Effector memory CD4-positive, alpha-beta T cell (primary cell): ENCODE measurements at places on chromosomes 2 and 18.

DNA sequence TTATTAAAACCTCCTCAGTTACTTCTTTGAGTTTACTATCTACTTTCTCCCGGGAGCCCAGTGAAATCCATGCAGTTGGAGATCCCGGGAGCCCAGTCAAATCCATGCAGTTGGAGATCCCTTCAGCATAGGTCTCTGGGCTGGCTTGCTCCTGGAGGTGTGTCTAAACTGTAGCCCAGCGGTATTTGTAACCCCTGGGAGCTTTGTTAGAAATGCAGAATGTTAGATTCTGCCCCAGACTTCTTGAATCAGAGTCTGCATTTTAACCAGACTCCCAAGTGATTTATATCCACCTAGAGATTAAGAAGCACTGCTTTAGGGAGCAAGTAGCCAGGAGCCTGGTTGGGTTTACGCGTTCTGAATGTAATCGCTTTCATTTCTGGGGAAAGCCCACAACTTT lies 54.5 kb downstream of the ARHGAP28 start:
- no peak overlapping the region for H3K4me3 ChIP-seq
- H3K36me3 ChIP-seq = no peaks in the 10 kb centered on the region
- H3K27ac ChIP-seq = no peak overlapping the region

- peak overlapping the region; percentile 70 for H3K27ac ChIP-seq
- H3K27me3 ChIP-seq = no peaks in the 10 kb centered on the region
- no peak for DNase-seq
- H3K4me1 ChIP-seq = peaks cover 11% of the 10 kb centered on the region
- no peaks in the 10 kb centered on the region for H3K36me3 ChIP-seq
Observed at GRCh38 chr2:157468931-157469708, 25.2 kb upstream of the CYTIP start.

- no peak overlapping the region for H3K27ac ChIP-seq
- no peaks in the 10 kb centered on the region for H3K36me3 ChIP-seq
- H3K4me1 ChIP-seq = no peaks in the 10 kb centered on the region
- no peak for DNase-seq
- no peak overlapping the region for H3K4me3 ChIP-seq
- no peaks in the 10 kb centered on the region for H3K27me3 ChIP-seq
Observed at GRCh38 chr2:86821306-86821705, 30.6 kb upstream of the CD8A start.

- no peak for DNase-seq
- H3K4me3 ChIP-seq = no peak overlapping the region
- H3K4me1 ChIP-seq = no peaks in the 10 kb centered on the region
- no peaks in the 10 kb centered on the region for H3K36me3 ChIP-seq
- no peak overlapping the region for H3K27ac ChIP-seq
Observed at GRCh38 chr2:205197468-205198139, 484.7 kb upstream of the NRP2 start.

DNA sequence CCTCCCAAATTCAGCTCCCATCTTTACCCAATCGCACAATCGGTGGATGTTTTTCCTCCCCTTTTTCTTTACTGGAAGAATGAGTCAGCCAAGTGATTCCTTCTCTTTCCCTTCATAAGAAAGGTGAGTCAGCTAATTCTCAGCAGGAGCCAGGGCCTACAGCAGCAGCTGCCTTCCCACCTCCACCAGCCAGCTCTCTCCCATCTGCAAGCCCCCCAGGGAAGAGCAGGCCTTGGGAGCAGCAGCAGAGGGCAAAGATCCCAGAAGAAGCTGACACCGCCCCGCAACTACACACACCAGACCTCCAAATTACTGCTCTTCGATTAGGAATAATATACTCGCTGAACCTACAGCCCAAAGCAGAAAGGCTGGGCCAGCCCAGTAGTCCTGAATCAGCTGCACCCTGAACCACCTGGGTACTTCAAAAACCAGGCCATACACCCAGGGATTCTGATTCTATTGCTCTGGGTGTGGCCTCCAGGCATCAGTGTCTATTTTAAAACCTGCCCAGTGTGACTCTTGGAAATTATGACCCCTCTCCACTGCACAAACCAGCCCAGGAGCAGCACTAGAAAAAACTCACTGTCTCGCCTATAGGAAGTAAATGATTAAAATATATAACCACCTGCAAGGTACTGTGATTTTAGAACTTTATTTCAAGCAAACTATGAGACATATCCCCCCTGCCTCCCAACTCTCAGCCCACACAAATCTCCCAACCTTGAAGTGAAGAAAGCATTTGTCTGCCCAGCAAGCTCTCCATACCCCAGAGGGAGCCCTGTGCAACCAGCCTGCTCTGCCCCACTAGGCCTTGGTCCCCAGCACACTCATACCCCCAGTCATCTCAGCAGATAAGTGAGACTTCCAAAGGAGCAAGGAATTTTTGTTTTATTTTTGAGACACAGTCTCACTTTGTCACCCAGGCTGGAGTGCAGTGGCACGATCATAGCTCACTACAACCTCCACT lies 7.3 kb downstream of the SFXN5 start:
- DNase-seq = no peak
- H3K27me3 ChIP-seq = no peaks in the 10 kb centered on the region
- no peaks in the 10 kb centered on the region for H3K36me3 ChIP-seq
- no peak overlapping the region for H3K27ac ChIP-seq
- H3K4me1 ChIP-seq = no peaks in the 10 kb centered on the region
- no peak overlapping the region for H3K4me3 ChIP-seq

- no peak for DNase-seq
- H3K27ac ChIP-seq = no peak overlapping the region
- no peaks in the 10 kb centered on the region for H3K4me1 ChIP-seq
- H3K27me3 ChIP-seq = no peaks in the 10 kb centered on the region
Observed at GRCh38 chr2:188512456-188512855, 220.8 kb downstream of the GULP1 start.

DNA sequence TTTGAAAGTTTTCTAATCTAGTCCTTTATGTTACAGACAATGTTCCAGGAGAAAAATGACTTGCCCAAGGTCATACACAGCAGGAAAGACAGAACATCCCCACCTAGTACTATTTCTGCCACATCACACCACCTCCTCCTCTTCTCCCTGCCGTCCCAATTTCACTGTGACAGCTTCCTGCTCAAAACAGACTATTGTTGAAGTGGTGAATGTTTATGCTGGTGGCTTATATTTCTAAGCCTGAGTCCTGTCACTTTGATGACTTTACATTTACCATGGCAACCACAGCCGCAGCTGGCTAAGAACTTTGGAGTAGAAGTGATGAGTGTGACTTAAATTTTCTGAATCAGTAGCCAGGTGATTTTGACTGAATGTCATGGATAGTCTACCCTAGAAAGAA lies 10.0 kb downstream of the GALNT5 start:
- no peaks in the 10 kb centered on the region for H3K4me1 ChIP-seq
- no peaks in the 10 kb centered on the region for H3K36me3 ChIP-seq
- H3K27me3 ChIP-seq = no peaks in the 10 kb centered on the region

- H3K27ac ChIP-seq = no peak overlapping the region
- no peak for DNase-seq
- H3K27me3 ChIP-seq = no peaks in the 10 kb centered on the region
- H3K36me3 ChIP-seq = no peaks in the 10 kb centered on the region
- no peak overlapping the region for H3K4me3 ChIP-seq
- H3K4me1 ChIP-seq = no peaks in the 10 kb centered on the region
Observed at GRCh38 chr2:88671786-88672427, 19.6 kb upstream of the RPIA start.

- no peak for DNase-seq
- H3K36me3 ChIP-seq = no peaks in the 10 kb centered on the region
- no peaks in the 10 kb centered on the region for H3K4me1 ChIP-seq
- no peak overlapping the region for H3K27ac ChIP-seq
- no peaks in the 10 kb centered on the region for H3K27me3 ChIP-seq
Observed at GRCh38 chr18:59514203-59514602, 155.1 kb upstream of the LMAN1 start.

DNA sequence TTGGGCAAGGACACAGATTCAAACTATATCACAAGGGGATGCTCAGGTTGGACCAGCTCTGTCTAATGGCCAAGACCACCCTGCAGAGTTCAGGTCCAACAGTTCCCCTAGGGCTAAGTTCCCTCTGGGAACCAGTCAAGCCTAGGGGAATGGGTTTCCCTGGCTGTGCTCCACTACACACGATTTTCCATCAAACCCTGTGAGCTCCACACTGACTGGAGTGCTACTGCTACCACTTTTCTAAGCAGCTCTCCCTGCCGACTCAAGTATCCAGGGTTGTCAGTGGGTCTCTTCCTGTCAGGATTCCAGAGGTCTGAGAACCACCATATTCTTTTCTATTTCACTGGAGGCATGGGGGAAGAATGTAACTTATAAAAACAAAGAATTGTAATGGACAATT lies 280.4 kb upstream of the COL3A1 start:
- H3K4me1 ChIP-seq = no peaks in the 10 kb centered on the region
- H3K27me3 ChIP-seq = no peaks in the 10 kb centered on the region

DNA sequence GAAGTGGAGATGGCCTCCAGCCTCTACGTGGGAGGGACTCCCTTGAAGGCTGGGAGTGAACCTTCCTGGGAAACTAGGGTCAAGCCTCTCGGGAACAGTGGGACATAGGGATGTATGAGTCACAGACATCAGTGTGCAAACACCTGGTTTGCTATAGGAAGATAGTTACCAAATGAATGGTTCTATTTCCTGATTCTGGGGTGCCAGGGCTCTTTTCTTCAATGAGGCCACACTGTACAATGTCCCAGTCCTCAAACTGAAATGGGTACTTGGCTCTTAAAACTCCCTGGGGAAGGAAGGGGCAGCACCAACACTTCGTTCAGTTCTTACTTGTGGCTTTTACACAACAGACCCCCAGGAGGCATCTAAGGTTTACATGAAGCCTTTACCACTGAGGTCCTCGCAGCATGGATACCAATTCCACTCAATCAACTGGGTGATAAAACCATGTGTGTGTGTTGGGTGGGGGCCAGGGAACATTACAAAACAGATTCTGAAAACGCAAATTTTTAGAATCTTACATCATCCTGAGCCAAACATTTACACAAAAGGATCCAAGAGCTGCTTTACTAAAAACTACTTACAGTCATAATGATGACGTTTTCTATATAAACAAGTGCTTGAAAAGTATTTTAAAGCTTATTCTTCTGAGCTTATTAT lies 10.4 kb downstream of the ERFE start:
- no peak overlapping the region for H3K27ac ChIP-seq
- H3K4me1 ChIP-seq = no peaks in the 10 kb centered on the region
- H3K4me3 ChIP-seq = no peak overlapping the region
- H3K27me3 ChIP-seq = no peaks in the 10 kb centered on the region
- H3K36me3 ChIP-seq = peaks cover 37% of the 10 kb centered on the region
- DNase-seq = no peak

GRCh38 chr2:177543007-177543760 lies 150.6 kb downstream of the AGPS start:
- no peaks in the 10 kb centered on the region for H3K27me3 ChIP-seq
- H3K36me3 ChIP-seq = no peaks in the 10 kb centered on the region
- H3K4me3 ChIP-seq = no peak overlapping the region
- H3K4me1 ChIP-seq = no peaks in the 10 kb centered on the region
- no peak for DNase-seq

DNA sequence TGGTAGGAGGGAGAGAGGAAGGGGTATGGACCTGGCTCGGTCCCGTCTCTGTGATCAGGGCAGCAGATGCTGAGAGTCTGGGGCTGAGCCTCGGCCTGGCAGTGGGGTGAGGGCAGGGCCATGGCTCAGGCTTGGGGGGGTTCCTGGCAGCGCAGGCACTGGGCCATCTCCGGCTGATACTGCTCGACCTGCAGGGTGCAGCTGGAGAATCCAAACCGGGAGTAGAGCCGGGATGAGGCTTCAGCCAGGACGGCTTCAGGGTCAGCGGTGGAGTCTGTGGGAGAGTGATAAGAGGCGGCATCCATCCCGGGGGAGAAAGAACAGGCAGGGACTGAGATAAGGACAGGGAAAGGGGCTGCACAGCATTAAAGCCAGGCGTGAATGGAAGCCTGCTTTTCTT lies 7.7 kb downstream of the SLC30A3 start:
- H3K4me1 ChIP-seq = no peaks in the 10 kb centered on the region
- no peaks in the 10 kb centered on the region for H3K36me3 ChIP-seq
- no peak overlapping the region for H3K4me3 ChIP-seq
- peaks cover 13% of the 10 kb centered on the region for H3K27me3 ChIP-seq
- no peak overlapping the region for H3K27ac ChIP-seq
- no peak for DNase-seq

- DNase-seq = no peak
- H3K27ac ChIP-seq = no peak overlapping the region
- no peaks in the 10 kb centered on the region for H3K36me3 ChIP-seq
Observed at GRCh38 chr2:206855585-206856433, 83.5 kb upstream of the CPO start.

DNA sequence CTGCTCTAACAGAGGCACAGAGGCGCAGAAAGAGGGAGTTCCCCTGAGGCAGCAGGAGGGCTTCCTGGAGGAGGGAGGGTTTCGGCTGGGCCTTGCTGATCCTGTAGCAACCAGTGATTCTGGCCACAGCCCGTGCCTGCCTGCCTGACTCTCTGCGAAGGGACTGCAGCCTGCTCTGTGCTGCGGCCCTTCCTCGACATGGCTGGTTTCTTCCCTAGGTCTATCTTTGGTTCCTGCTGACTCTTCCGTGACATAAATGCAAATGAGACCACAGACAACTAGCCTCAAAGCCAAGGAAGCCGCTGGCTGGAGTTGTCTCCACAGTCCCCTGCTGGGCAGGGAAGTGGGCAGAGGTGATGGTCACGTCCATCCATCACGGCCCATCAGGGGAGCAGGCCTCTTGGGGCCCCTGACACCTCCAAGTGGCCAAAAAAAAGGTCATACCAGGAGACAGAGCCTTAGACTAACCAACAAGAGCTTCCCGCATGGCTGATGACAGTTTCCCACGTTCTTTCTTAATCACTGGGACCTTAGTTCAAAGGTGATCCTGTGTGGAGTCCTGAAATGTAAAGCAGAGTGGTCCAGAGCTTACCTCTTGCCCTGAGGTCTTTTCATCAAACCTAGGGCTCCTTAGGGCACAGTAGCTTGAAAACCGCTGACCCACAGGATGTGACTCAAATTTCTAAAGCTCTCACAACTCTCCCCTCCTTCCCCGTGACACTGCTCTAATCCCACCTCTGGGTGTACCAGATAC lies 55.3 kb downstream of the HS1BP3 start:
- H3K36me3 ChIP-seq = no peaks in the 10 kb centered on the region
- DNase-seq = no peak
- no peaks in the 10 kb centered on the region for H3K27me3 ChIP-seq
- H3K4me1 ChIP-seq = no peaks in the 10 kb centered on the region
- no peak overlapping the region for H3K4me3 ChIP-seq

DNA sequence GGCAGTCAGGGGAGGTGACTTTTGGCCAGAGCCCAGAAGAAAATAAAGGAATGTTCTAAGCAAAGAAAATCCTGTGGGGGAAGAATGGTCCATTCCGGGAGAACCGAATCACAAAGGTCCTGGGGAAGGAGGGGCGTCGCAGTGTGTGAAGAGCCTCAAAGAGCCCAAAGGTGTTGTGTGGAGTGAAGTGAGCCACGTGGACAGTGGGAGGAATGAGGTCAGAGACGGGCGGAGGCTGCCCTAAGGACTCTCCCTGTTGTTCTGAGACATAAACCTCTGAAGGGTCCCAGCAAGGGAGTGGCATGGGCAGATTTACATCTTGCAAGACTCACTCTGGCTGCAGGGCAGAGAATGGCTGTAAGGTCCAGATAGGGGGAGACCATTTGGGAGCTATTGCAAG lies 91.3 kb upstream of the SEC11C start:
- DNase-seq = no peak
- H3K4me3 ChIP-seq = no peak overlapping the region
- H3K27ac ChIP-seq = no peak overlapping the region
- H3K4me1 ChIP-seq = no peaks in the 10 kb centered on the region

GRCh38 chr2:38603402-38604290 lies 918 bp upstream of the HNRNPLL start:
- H3K27ac ChIP-seq = peak overlapping the region; percentile 85
- no peaks in the 10 kb centered on the region for H3K27me3 ChIP-seq
- peaks cover 11% of the 10 kb centered on the region for H3K4me1 ChIP-seq
- peak; percentile 75 for DNase-seq

GRCh38 chr2:106113361-106113966 lies 80.6 kb downstream of the UXS1 start:
- H3K27ac ChIP-seq = no peak overlapping the region
- peaks cover 58% of the 10 kb centered on the region for H3K36me3 ChIP-seq
- H3K4me3 ChIP-seq = no peak overlapping the region
- no peaks in the 10 kb centered on the region for H3K27me3 ChIP-seq
- H3K4me1 ChIP-seq = no peaks in the 10 kb centered on the region
- DNase-seq = no peak
